ENCODE measurements at places on chromosomes 6 and 20.

DNA sequence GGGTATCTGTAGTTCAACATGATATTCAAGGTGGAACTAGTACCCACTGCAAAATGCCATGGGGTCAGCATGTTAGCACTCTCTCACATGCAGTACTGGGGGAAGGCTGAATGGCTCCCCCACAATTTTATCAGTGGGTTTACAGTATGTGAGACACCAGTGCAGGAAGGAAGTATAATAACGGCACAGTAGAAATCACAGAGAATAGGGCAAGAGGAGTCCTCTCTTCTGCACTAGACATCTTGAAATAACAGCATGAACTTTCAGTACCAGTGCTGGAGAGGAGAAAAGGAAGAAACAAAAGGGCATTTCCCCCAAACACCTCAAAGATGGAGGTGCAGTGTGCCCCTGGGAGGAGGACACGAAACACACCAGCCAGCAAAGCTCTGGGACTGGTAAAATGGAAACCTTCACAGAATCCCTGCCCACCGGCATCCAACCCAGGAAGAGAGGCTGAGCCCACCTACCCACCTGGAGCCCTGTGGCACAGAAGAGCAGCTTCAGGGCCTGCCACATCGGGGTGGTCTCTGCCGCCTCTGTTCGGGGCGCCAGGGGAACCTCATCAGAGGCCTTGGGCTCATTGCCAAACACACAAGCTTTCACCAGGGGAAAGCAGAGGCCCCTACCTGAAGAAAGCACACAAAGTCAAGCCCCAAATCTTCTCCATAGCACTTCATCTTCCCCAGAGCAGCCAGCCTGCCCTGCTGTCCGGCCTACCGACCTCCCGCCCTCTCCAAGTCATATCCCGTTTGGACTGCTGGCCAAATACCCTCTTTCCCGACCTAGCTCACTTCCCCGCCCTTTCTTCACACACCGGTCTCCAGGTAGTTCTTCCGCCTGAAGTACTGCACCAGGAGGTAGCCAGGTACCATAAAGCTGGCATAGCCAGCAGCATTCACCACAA, 1.2 kb downstream of the SLC35B2 start:
- DNase-seq: no peak

- DNase-seq: no peak
Measured at GRCh38 chr6:28646650-28647049, 121.0 kb downstream of the GPX5 start.

GRCh38 chr20:21798384-21798783, 92.9 kb downstream of the PAX1 start:
- DNase-seq: no peak

DNA sequence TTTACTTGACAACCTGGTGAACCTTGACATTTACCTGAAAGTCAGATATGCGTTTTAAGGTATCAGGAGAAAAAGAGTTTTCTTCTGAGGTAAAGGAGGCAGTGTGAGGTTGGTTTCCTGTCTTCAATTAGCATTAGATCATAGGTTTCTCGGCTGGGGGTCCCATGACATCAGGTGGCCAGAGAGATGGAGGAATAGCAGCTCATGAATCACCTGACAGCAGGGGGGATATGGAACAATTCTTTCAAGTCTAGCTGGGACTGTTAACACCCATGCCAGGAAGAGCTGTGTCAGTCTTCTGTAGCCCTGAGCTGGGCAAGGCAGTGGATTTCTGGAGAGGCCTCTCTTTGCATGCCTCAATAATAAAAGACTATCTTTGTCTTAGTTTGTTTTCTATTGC, 108.0 kb upstream of the TMEM170B start:
- no peak for DNase-seq

DNA sequence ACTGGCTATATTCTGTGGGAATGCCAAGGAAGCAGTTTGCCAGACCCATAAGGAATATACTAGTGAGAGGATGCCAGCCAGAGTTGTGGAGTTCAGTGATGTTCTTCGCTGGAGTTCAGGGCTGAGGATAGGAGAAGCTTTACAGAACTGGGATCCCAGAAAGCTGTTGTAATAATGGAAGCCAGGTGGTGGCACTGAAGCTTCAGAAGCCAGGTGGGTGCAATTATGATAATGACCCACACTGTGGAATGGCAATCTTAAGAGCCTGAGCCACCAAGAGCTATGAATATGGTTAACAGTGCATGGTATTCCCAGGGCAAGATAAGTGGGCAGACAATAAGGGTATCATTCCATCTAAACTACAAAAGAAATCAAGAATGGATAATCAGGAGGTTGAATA, 25.1 kb upstream of the ENPP1 start:
- no peak for DNase-seq

DNA sequence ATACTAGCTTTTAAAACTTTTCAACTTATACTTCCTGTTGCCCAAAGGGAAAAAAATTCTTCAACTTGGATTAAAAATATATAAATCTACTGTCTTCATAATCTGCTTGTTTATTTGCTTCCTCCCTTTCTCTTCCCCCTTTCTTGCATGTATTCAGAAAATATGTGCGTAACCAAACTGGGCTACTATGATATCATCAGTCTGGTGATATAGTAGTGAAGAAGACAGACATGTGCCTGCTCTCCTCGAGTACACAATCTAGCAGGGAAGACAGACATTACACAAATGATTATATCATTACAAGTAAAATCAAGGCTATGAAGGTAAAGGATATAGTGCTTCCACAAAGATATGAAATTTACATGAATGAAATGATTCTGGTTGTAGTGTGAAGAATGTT, 31.0 kb downstream of the IBTK start:
- DNase-seq: no peak

DNA sequence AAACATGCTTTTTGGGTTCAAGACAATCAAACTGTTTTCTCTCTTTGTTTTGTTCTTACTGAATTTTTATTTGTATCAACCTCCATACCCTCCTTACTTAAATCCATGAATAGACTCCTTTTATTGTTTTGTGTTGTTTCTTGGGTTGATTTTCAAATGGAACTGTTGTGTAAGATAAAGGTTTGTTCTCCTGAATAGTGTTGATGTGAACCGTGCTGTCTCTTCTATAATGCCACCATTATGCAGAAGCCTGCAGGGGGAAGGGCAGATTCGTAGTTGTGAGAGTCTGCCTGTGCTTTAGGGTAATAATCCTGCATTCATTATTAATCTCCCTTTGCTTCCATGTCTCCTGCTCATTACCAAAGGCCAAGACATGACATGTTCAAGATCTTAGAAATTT, 105.9 kb downstream of the CDKAL1 start:
- DNase-seq: no peak

GRCh38 chr20:56860413-56860812, 231.3 kb downstream of the TFAP2C start:
- no peak for DNase-seq

GRCh38 chr6:16392010-16392409, 153.6 kb downstream of the GMPR start:
- no peak for DNase-seq

- no peak for DNase-seq
Measured at GRCh38 chr6:163533443-163533842, 118.9 kb downstream of the QKI start.

DNA sequence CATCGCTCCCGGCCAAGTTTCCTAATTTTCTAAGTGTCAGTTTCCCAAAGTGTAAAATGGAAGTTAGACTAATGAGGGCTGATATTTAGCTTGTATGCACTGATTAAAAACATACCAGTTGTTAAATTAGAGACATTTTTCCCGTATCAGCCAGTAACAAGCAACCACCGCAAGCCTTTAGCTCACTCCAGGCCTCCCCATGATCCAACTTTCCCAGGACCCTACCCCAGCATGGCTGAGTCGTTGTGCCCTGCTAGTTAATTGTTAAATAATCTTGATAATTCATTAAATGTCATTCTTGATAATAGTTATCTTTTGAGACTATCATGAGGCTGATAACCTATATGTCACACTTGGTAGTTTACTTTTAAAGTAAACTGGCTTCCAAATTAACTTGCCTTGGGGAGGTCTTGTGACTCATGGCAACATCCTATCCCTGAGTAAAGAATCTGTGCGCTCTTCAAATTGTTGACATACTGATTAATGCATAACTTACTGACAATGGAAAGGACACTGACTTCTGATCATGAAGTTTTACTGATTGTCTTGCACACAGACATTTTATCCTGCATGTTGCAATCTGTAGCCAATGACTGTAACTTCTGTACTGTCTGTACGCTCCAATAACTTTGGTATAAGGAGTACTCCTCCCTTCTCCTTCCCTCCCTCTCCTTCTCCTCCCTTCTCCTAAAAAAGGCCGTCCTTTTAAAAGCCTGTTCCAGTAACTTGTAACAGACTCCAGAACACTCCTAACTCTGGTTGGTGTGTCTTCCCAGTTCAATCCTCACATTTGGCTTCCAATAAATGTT, 6.3 kb upstream of the GTF3C6 start:
- no peak for DNase-seq

- DNase-seq: no peak
Measured at GRCh38 chr6:1227935-1228753, 83.8 kb upstream of the FOXQ1 start.

DNA sequence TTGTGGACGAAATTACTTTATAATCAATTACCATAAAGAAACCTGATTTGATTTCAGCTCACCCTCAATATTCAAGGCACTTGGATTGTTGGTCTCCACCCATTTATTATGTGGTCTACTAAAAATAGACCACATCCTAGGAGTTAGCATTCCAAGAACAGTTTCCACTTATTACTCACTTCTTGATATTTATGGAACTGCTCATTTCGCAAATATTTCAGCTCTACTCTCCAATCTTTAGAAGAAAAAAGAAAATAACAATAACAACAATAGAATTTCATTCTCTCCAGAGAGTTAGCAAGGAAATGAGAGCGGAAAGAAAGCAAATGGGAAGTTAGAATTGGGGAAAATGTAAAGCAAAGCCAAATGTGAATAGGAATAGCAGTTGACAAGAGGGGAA, 26.2 kb upstream of the HDAC2 start:
- DNase-seq: no peak

GRCh38 chr6:12577124-12577850, 139.3 kb upstream of the PHACTR1 start:
- DNase-seq: no peak

GRCh38 chr20:227439-228105, 514 bp downstream of the DEFB129 start:
- DNase-seq: no peak

DNA sequence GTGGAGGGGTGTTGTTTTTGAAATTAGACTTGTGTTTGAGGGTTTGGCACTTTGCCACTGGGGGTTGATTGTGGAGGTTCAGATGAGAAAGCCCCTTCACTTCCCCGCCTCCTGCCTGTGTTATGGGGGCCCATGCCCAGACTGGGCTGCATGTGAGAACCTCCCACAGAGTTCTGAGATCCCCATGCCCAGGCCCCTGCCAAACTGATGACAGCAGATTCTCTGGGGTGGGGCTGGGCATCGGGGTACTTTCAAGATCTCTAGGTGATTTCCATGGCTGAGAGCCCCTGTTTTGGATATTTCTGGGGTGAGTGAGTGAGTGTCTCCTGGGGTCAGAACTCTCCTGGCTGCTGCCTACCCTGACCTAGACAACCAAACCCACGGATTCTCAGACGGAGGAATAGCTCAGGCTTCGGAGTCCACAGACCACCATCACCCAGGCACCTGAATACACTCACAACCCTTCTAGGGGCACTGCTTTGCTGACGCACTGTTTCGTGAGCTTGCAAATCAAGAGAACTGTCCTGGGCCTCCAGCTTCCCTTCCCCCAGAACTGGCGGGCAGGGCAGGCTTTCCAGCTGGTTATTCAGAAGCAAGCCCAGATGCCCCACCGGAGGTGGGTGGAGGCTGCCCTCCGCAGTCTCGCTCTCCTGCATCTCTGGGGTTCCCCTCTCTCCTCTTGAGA, 6.3 kb downstream of the BCAS1 start:
- DNase-seq: no peak

DNA sequence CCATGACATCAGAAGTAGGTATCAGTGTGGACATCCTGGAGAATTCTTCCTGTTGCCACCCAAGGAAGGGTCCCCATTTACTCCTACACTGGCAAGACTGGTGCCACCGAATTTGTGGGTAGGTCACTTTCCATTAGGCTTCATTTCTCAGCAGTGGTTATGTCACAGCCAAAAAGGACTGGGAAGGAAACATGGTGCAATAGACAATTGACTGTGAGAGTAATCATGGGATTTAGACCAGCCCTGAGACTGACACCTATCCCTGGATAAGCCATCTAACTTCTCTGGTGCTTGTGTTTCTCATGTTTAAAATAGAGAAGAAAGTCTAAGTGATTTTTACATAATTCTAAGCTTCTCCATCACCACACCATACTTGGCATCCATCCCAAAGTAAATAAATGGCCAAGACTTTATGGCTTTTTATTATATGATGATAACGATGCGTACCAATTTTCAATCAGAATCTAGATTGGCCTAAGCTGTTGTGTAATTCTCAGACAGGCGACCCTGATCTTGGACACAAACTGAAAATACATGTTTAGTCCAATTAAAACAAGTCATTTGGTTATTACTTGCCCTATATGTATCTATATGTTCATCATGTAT, 10.2 kb downstream of the SMPDL3A start:
- no peak for DNase-seq

DNA sequence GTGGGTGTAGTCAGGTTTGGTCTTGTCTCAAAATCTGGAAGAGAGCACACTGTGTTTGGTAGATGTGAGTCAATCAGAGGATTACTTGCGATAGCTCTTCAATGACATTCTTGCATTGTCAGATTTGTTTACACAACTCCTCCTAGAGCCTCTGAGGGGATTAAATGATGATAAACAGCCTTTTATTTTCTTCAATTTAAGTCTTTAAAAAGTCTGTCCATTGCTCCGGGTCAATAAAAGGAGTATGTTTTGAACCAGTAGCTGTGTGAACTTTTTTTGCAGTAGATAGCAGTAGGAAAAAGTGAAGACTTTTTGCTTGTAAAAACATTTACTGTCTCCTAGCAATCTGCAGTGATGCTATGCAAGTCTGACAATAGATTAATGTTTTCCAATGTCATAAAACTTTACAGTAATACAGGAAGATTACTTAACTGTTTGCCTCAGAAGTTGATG, 49.9 kb downstream of the GJA1 start:
- DNase-seq: no peak

DNA sequence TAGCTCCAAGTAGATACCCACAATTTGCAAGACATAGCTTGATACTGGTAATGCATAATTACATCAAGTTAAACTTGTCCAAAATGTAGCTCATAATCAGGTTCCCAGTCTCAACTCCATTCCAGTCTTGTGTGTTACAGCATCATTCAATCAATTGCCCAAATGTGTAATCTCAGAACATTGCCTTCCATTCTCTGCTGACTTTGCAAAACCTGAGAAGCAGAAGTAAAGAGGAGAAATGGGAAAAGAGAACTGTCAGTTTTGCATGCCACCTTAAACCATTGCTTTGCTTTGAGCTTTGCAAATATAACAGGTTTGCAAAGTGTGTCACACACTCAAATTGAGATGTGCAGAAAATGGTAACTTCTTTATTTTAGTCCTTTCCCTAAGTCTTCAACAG, 40.3 kb upstream of the CNKSR3 start:
- DNase-seq: no peak

- no peak for DNase-seq
Measured at GRCh38 chr6:92545861-92546260, 873.5 kb downstream of the EPHA7 start.

DNA sequence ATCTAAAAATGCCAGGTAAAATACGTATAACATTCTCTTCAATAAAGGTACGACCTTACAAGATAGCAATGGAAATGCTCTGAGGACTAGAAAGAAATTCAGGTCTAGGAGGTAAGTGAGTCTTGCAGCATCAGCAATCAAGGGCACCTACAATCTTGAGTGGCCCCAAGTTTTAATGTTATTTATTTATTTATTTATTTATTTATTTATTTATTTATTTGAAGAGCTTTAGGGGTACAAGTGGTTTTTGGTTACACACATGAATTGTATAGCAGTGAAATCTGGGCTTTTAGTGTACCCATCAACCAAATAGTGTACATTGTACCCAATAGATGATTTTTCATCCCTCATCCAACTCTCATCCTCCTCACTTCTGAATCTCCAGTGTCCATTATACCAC, 574.0 kb upstream of the POU3F2 start:
- no peak for DNase-seq
